ENCODE measurements at places on chromosomes 6 and 20.

GRCh38 chr6:11632795-11633511 is 95.4 kb downstream of the TMEM170B start:
- DNase-seq: no peak

DNA sequence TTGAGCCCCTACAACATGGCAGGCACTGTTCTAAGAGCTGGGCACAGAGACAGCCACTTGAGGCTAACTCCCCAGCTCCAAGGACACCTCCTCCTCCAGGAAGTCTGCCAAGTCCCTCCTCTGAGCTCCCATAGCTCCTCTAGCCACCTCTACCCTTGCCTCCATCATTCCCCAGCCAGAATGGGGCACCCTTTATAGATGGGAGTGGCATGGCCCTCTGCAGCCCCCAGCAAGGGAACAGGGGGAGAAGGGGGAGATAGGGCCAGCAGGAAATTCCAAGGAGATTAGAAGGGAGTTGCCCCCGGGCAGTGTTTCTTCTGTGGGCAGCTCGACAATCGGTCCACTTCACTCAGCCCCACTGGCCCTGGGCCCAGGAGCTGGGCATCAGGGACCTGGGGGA is 19.7 kb upstream of the TLDC2 start:
- DNase-seq: no peak

- DNase-seq: no peak
Measured at GRCh38 chr6:167917551-167918154, 79.8 kb upstream of the KIF25 start.

- DNase-seq: no peak
Measured at GRCh38 chr6:158040804-158041347, 59.2 kb downstream of the SYNJ2 start.

GRCh38 chr6:141700819-141701218 is 431.9 kb upstream of the GJE1 start:
- DNase-seq: no peak

- no peak for DNase-seq
Measured at GRCh38 chr20:15143478-15143877, 806.1 kb upstream of the FLRT3 start.

DNA sequence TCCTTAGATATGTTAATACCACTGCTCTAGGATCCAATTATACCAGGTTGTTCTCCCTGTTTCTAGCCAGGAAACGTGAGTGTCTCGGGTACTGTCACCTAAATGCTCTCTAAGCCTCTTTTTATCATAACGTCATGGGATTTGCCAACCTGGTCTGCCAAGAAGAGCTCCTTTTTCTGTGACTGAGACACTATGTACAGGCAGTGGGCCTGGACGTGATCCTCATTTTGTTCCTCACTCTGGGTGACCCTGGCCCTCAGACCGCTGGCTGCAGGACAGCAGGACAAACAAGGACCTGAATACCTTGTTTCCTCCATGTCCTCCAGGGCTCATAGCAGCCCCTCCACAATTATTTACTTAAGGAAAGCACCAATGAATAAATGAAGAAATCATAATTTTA is 69.1 kb downstream of the CD164 start:
- DNase-seq: no peak

- no peak for DNase-seq
Measured at GRCh38 chr20:45725134-45725533, 3.0 kb downstream of the SPINT4 start.

DNA sequence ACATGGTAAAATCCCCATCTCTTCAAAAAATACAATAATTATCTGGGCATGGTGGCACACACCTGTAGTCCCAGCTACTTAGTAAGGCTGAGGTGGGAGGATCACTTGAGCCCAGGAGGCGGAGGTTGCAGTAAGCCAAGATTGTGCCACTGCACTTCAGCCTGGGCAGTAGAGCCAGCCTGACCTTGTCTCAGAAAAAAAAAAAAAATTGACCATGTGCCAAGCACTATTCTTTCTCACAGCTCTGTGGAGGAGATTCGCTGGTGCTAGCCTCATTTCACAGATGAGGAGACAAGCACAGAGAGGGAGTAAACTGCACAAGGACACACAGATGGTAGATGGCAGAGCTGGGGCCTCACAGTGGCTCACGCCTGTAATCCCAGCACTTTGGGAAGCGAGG is 131.8 kb upstream of the JARID2 start:
- DNase-seq: no peak

DNA sequence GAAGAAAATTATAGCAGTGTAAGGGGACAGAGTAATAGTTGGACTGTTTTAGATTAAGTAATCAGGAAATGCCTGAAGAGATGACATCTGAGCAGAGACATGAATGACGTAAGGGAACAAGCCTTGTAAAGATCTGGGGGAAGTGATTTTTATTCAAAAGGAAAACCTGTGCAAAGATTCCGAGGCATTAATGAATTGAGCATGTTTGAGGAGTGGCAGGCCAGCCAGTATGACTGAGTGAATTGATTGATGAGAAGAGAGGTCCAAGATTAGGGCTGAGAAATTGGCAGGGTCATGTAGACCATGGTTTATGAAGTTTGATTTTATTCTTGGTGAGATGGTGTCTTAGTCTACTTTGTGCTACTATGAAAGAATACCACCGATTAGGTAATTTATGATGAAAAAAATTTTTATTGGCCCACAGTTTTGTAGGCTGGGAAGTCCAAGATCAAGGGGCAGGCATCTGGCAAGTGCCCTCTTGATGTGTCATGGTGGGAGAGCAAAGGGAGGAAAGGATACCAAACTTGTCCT is 95.1 kb downstream of the LIN28B start:
- DNase-seq: no peak

DNA sequence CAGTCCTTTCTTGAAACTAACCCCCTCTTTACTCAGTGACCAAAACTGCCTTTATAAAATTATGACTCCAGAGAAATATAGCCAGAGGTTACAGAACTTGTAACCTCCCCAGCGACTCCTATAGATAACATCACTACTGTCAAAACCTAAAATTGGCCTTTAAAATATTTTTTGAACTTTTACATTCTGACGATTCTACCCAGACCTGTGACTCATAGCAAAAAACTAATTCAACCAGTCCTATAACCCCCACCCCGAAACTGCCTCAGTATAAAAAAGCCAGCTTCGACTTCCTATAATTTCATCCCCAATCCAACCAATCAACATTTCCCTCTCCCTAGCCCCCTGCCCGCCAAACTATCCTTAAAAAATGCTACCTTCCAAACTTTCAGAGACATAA is 13.9 kb downstream of the JPH2 start:
- DNase-seq: no peak

DNA sequence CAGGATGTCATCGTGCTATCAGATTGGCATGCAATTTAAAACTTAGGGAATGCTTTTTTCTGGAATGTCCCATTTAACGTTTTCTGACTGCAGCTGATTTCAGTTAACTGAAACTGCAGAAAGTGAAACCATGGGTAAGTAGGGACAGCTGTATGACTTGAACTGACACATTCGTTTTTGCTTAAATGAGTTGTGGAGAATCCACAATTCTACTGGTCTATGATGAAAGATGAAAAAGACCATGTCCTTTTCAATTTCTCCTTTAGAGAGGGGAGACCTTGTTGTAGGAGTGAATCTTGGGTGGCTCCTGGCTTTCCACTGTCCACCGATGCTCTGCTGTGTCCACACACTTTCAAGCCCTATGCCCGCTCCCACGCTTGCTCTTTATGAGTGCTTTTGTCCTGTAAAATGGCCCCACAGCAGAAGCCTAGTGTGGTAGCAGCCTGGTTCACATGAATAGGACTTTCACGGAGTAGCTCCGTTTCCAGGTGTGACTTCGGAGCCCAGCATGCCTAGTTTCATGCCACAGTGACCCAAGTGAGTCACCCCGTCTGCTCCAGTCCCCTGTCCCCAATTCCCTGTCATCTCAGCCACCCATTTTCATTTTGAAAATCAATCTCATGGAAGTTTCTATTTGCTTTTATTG is 21.9 kb downstream of the DYNLT1 start:
- no peak for DNase-seq

- DNase-seq: no peak
Measured at GRCh38 chr6:37858363-37858762, 38.8 kb downstream of the ZFAND3 start.

GRCh38 chr6:111813237-111813636 is 60.0 kb downstream of the FYN start:
- no peak for DNase-seq

DNA sequence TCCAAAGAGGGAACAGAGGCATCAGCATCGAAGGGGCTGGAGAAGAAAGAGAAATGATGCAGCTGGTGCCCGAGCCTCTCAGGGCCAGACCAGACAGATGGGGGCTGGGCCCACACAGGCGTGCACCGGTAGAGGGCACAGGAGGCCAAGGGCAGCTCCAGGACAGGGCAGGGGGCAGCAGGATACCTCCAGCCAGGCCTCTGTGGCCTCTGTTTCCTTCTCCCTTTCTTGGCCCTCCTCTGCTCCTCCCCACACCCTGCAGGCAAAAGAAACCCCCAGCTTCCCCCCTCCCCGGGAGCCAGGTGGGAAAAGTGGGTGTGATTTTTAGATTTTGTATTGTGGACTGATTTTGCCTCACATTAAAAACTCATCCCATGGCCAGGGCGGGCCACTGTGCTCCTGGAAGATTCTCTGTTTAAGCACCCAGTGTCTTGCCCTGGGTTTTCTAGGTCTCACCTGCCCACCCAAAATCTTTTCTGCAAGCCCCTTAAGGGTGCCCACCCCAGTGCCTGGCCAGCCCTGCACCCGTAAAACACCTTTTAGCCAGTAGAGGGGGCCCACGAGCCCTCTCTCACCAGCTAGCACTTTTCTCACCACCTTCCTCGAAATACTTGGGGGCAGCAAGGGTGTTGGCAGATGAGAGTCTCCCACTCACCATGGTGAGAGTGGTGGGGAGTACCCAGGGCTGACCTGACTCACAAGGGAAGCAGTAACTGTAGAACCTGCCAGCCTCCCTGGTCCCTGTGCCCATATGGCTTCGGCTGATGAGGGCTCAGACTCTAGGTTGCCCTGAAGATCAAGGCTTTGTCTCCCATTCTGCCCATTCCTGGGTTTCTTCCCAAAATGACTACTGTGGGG is 35.7 kb upstream of the ID1 start:
- DNase-seq: no peak

DNA sequence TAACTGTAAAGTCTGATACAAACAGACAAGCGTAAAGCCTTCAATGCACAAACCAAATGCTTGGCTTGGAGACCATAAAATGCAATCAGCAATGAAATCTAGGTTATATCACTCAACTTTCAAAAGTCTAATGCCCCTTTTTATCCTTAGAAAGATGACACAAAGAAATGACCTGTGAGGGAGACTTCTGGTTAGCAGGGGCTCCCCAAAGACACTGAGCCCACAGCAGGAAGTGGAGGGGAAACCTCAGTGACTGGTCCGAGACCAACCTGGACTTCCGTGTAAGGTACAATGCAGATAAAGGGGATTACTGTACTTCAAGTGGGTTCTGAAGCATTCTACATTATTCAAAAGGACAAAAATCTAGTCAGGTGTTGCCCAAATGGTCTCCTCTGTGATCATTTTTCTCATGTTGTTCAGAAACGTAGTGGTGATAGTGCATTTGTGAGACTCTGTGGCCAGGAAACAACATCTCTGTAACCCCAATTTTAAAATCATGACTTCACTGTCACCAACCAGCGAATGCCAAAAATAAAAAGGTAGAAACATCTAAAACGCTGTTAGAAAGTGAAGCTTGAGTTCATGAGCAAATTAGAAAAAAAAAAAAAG is 88.2 kb downstream of the HIVEP2 start:
- DNase-seq: no peak

DNA sequence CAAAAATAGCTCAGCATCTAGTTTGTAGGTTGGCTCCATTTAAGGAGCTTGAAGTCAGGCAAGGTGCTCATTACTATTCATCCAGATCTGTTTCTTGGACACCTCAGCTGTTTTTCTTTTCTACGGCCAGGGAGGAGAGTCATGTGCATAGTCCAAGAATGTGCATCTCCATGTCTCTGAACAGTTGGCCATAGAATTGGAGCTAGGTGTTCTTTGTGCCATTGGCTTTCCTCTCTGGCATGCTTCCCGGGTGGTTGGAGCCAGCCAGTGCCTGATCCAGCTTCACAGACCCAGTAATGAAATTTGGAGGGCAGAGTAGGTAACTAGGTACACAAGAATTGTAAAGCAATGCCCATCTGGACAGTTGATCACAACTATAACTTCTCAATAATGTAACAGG is 21.6 kb downstream of the EYA4 start:
- DNase-seq: no peak

DNA sequence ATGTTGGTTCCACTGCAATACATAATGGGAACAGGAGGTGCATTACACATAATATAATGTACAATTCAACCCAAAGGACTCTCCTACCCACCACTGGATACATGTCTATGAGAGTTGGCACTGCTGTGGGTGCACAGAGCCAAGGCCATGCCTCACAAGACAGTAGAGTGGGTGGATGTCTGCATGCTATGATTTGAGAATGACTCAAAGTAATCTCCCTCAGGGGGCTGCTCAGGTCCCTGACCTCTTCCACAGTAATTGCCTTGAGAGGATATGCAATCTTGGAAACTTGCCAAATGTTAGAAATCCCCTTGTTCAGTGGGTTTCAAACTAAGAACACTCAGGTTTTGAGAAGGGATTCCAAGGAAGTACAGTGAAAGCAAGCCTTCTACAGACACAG is 79.0 kb downstream of the ANKEF1 start:
- no peak for DNase-seq

GRCh38 chr6:160328447-160328846 is 19.7 kb upstream of the SLC22A3 start:
- DNase-seq: no peak

DNA sequence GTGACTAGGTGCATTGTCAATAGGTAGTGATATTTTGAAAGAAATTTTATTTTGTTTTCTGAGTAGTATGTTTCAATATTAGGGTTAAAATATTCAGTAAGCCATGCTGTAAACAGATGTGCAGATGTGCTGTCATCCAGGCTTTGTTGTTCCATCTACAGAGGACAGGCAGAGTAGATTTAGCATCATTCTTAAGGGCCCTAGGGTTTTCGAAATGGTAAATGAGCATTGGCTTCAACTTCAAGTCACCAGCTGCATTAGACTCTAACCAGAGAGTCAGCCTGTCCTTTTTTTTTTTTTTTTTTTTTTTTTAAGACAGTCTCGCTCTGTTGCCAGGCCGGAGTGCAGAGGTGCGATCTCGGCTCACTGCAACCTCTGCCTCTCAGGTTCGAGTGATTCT is 27.1 kb upstream of the BACH2 start:
- no peak for DNase-seq

GRCh38 chr6:157964100-157964499 is 17.6 kb upstream of the SYNJ2 start:
- DNase-seq: no peak

GRCh38 chr6:127192911-127193541 is 73.6 kb upstream of the RNF146 start:
- DNase-seq: no peak
